Esophagus muscularis mucosa (tissue), 4 donors: ENCODE measurements at places on chromosomes 6 and 20. TPM values are rescaled to one million over a fixed set of nuclear protein-coding genes. Genes with fewer than 3 reads are reported as not detected.

Gene FITM2
- 7.5 TPM for total RNA-seq

Gene BNIP5
- total RNA-seq, result not detected

Gene DEK
- 139 TPM for total RNA-seq

Gene SYNJ2
- 25.2 TPM for total RNA-seq

GRCh38 chr6:108693430-108694154 is 132.9 kb downstream of the FOXO3 start:
- no peak for DNase-seq
- no peak overlapping the region for H3K4me3 ChIP-seq
- no peaks in the 10 kb centered on the region for H3K27me3 ChIP-seq
- no peak overlapping the region for H3K27ac ChIP-seq
- peaks cover 25% of the 10 kb centered on the region for H3K36me3 ChIP-seq

GRCh38 chr6:106510090-106510970 is 119.0 kb downstream of the RTN4IP1 start:
- no peak for DNase-seq
- no peak overlapping the region for H3K27ac ChIP-seq
- peaks cover 67% of the 10 kb centered on the region for H3K27me3 ChIP-seq

DNA sequence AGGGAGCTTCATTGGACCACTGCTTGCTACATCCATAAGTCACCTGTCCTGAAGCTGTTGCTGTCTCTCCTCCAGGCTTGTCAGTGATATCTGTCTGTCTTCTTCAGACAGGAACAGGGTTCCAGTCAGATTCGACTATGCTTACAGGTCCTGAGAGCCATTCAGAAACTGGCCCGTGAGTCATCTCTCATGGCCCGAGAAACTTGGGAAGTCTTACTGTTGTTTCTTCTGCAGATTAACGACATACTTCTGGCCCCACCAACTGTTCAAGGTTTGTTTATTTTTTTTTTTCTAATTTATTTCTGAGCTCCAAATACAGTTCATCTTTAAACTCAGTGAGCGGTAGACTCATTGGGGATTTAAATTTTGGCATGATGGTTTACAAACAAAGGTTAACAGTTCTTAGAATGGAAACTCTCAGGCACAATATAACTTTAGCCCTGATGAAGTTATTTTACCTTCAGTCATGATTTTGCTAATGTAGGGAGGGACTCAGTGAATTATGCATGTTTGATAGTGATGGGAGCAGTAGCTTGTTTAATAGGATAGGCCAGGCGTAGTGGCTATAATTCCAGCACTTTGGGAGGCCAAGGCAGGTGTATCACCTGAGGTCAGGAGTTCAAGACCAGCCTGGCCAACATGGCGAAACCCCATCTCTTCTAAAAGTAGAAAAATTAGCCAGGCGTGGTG is 24.7 kb downstream of the RALGAPB start:
- no peaks in the 10 kb centered on the region for H3K27me3 ChIP-seq
- H3K36me3 ChIP-seq, result peaks cover 16% of the 10 kb centered on the region
- H3K4me3 ChIP-seq, result no peak overlapping the region
- DNase-seq, result no peak
- no peaks in the 10 kb centered on the region for H3K4me1 ChIP-seq

DNA sequence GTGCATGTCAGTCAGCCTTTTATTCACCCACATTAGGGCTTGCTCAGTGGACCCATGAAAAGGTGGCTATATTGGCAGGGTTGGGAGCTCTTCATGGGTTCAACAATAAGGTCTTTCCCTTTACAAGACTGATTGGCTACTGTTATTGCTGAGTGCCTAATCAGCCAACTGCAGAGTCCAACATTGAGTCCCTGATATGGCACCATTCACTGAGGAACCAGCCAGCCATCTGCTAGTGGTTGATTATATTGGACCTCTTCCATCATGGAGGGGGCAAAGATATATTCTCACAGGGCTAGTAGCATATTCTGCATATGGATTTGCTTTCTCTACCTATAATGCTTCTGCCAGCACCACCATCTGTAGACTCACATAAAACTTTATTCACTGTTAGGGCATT is 69.9 kb downstream of the CDKAL1 start:
- H3K4me3 ChIP-seq, result no peak overlapping the region
- no peaks in the 10 kb centered on the region for H3K27me3 ChIP-seq
- no peak overlapping the region for H3K27ac ChIP-seq

DNA sequence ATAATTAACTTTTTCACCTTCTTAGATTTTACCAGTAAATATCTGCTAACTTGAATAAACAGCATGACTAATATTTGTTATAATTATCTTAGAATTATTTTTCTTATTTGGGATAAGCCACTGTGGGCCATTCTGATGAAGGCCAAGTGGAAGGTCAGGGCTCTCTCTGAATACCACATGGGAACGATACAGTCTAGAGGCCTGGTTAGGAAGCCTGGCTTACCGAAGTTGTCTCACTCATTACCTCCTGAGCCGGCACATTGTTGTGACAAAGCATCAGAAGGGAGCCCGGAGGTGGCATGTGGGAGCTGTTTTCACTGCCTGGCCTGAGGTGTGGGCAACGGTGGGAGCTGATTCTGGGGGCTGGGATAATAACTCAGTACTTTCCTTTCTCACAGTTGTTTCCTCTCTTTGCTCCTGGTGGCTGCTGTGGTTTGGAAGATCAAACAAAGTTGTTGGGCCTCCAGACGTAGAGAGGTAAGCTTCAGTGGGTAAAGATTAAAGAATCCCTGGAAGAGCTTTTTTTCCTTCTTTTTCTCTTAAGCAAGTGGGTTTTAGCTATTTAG is 29.2 kb downstream of the GFRA4 start:
- H3K4me3 ChIP-seq, result no peak overlapping the region
- H3K36me3 ChIP-seq, result peaks cover 39% of the 10 kb centered on the region
- no peak overlapping the region for H3K27ac ChIP-seq
- no peak for DNase-seq

- H3K4me1 ChIP-seq, result no peaks in the 10 kb centered on the region
- no peaks in the 10 kb centered on the region for H3K36me3 ChIP-seq
- no peak overlapping the region for H3K27ac ChIP-seq
- H3K27me3 ChIP-seq, result no peaks in the 10 kb centered on the region
- no peak for DNase-seq
- no peak overlapping the region for H3K4me3 ChIP-seq
Measured at GRCh38 chr20:40010483-40010882, 678.6 kb downstream of the MAFB start.
